ENCODE measurements at places on chromosomes 5 and 9. TPM values are rescaled to one million over a fixed set of nuclear protein-coding genes. Genes with fewer than 3 reads are reported as not detected.

GRCh38 chr5:132422720-132423437 is 53.4 kb downstream of the SLC22A5 start:
- no peak for DNase-seq

GRCh38 chr5:147267082-147267832 is 32.4 kb downstream of the STK32A start:
- no peak for DNase-seq

DNA sequence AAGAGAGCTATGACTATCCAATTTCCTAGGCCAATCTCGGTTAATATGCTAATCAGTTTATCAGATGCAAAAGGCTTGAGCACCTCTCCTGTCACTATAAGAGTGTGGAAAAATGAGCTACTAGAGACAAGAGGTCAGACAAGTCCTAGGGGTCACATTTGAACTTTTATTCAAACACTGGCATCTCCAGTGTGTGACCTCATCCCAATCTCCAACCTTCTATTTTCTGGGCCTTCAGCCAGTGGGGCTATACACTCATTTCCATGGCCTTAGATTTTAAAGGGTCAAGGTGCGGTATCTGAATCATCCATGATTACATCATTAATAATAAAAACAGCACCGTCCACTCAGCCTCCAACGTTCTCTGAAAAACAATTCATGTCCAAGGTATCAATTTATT is 139.6 kb upstream of the LRRTM2 start:
- DNase-seq = no peak

GRCh38 chr5:137715456-137715855 is 20.4 kb downstream of the KLHL3 start:
- DNase-seq = peak; percentile 16

Gene LPAR1
- 40.5 TPM for total RNA-seq

Gene IL3
- total RNA-seq = not detected

Gene TAF11L10
- not detected for total RNA-seq

Gene SEMA5A
- total RNA-seq = 18.2 TPM

- DNase-seq = no peak
These were observed 21.2 kb downstream of the HSPB3 start for GRCh38 chr5:54476682-54477081.

DNA sequence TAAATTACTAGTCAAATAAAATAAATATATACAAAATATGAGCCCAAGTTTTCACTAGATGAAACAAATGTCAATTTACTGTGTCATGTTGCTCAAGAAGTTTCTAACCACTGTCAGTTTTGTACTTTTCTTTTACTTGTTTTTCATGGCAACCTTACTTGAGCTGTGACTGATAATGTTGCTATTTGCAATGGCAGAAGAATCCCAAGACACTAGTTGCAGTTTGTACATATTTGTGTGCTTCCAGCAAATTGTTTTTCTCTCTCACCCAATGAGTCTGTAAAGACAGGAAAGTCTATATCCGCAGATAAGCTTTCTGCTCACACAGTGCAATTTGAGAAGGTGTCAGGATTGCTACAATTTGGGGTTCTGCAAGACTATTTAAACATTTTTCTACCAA is 338.6 kb upstream of the PCSK5 start:
- DNase-seq = no peak

DNA sequence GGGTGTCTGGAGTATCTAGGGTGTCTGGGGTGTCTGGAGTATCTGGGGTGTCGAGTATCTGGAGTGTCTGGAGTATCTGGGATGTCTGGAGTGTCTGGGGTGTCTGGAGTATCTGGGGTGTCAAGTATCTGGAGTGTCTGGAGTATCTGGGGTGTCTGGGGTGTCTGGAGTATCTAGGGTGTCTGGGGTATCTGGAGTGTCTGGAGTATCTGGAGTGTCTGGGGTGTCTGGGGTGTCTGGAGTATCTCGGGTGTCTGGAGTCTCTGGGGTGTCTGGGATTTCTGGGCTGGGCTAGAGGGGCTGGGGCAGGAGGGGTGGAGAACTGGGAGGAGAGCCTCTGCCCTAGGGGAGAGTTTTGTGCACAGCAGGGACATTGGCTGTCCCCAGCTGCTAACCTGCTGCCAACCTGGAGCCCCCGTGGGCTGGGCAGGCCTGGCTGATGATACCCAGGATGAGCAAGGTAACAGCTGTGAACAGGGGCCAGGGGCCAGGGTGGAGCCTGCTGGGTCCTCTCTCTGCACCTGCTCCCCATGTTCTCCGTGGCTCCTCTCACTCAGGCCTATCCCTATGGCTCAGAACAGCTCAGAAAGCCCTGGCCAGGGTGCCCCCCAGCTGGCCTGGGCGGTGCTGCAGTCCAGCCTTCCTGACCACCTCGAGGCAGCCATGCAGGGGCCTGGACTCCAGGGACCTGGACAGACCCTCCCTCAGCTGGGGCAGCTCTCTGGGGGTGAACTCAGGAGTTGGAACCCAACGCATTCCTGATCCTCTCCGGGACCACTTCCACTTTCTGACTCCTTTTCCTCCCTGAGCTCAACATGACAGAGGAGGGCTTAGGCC is 29.9 kb downstream of the LHX3 start:
- DNase-seq = no peak

GRCh38 chr9:20603524-20604268 is 18.6 kb downstream of the MLLT3 start:
- DNase-seq = no peak

Gene ITGA1
- total RNA-seq = 127 TPM

DNA sequence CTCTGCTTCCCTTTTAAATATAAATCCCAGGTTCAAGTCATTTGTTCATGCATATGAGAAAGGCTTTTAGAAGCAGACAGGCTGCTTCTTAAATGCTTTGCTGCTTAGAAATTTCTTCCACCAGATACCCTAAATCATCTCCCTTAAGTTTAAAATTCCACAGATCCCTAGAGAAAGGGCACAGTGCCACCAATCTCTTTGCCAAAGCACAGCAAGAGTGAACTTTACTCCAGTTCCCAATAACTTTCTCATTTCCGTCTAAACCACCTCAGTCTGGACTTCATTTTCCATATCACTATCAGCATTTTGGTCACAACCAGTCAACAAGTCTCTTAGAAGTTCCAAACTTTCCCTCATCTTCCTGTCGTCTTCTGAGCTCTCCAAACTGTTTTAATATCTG is 679.8 kb upstream of the FTMT start:
- DNase-seq = no peak

Gene FBXO4
- total RNA-seq = 11.3 TPM

- no peak for DNase-seq
These were observed 45.9 kb upstream of the APC start for GRCh38 chr5:112691758-112692157.

Gene RNF208
- 7.5 TPM for total RNA-seq

GRCh38 chr5:109917154-109917546 is 227.4 kb downstream of the MAN2A1 start:
- no peak for DNase-seq

- DNase-seq = no peak
These were observed 257.1 kb upstream of the MAP3K1 start for GRCh38 chr5:56558131-56558745.

- DNase-seq = no peak
These were observed 64.9 kb downstream of the CDC42SE2 start for GRCh38 chr5:131328536-131329285.

Gene FAM221B
- total RNA-seq = not detected

DNA sequence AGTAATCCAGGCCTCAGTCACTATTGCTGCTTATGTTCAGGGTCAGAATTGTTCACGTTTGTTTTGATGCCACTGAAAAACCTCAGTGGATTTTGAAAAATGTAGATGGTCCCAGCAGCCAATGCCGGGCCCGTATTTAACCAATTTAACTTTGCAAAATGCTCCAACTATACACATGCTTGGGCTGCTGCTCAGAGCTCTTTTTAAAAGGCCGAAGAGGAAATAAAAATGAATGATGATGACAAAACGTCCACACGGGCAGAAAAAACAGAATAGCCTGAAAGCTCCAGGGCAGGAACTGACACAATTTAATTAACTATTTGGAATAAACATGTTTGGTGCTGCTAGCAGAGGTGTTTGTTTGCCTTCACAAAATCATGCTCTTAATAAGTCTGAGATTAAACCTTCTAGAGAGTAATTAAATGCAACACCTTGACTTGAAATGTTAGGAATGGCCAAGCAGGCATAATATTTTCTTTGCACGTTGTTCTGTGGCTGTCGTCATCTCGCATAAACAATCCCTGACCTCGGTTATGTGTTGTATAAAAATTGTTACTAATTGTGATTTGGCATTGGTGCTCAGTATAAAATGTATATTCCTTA is 152.7 kb downstream of the SLIT3 start:
- no peak for DNase-seq

Gene UBTD2
- 16.2 TPM for total RNA-seq

DNA sequence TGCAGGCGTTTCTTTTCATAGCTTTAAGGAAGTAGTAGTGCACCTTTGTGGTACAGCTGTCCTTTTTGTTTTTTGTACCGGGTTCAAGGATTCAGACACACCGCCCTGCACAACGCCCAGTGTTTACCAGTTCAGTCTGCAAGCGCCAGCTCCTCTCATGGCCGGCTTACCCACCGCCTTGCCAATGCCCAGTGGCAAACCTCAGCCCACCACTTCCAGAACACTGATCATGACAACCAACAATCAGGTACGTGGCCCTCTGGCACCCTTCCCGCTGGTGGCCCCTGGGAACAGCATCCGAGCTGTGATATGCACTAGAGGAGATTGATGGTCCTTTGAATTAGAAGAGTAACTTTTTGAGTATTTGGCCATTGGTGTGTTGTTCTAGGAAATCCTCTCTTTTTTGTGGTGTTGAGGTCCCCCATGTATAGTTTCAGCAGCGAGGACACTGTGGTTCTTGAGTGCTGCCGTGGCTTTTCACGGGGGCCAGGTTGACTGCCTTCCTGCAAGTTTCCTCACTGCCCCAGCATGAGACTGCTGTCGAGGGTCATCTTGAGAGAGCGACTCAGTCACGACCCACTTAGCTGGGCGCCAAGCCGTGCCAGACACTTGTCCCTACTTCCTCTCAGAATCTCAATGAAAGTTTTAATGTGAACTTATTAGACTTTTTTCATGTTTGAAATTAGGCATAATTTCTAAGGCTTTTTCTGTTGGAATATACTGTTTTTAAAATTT is 37.9 kb downstream of the TENT4A start:
- DNase-seq = no peak

DNA sequence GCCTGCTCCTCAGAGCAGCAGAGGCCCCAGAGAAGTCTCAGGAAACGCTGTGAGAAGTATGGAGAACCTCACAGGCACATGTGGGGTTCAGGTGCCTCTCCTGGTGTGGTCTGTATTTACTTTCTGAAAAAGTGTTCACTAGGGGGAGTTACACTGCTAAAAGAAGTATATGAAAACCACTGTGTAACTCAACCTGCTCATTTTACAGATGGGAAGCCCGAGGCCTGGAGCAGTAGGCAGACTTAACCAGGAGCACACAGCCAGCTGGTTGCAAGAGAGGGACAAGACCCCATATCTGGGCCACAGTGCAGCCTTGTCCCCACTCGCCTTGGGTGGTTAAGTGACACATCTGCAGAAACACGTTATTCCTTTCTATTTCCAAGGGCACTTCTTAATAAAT is 112.8 kb upstream of the SAP30L start:
- no peak for DNase-seq

DNA sequence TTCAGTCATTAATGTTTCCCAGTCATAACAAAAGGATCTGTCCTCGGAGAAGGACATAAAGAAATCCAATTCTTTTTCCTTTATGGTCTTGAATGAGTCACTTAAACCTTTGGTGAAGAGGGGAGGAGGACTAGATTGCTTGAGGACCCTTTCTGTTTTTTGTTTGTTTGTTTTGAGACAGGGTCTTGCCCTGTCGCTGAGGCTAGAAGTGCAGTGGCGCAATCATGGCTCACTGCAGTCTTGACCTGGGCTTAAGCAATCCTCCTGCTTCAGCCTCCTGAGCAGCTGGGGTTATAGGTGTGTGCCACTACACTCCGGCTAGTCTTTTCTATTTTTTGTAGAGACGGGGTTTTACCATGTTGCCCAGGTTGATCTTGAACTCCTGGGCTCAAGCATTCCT is 12.3 kb downstream of the TIGD6 start:
- no peak for DNase-seq

All from left lung (tissue), 14 donors.